ENCODE measurements at places on chromosomes 3 and 15. TPM values are rescaled to one million over a fixed set of nuclear protein-coding genes. Genes with fewer than 3 reads are reported as not detected.

DNA sequence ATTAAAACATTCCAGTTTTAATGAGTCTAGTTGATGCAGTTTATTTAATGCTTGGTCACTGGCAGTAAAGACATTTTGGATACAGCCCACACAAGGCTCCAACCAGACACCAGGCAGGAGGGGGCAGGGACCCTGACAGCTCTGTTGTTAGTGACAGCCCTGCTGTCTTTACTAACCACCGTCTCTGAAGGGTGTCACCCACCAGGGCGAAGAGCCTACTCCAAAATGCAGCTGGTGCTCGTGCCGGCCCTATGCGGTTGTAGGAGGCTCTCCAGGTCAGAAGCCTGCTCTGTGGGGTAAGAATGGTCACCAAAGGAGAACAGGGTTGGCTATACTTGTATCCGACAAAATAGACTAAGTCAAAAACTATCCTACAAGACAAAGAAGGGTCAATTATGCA is 132.2 kb downstream of the ATP10A start:
- DNase-seq, result no peak
- no peak overlapping the region for H3K4me3 ChIP-seq
- H3K36me3 ChIP-seq, result no peaks in the 10 kb centered on the region
- no peaks in the 10 kb centered on the region for H3K4me1 ChIP-seq
- no peak overlapping the region for H3K27ac ChIP-seq

The NAA50 gene
- 859 TPM for total RNA-seq

DNA sequence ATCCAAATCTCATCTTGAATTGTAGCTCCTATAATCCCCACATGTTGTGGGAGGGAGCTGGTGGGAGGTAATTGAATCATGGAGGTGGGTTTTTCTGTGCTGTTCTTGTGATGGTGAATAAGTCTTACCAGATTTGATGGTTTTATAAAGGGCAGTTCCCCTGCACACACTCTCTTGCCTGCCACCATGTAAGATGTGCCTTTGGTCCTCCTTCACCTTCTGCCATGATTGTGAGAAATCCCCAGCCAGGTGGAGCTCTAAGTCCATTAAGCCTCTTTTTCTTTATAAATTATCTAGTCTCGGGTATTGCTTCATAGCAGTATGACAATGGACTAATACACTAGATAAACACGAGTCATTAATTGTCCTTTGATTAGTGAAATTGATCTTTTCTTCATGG is 214.5 kb upstream of the CFAP20DC start:
- no peak for DNase-seq
- H3K4me3 ChIP-seq, result no peak overlapping the region
- H3K4me1 ChIP-seq, result peaks cover 11% of the 10 kb centered on the region
- no peaks in the 10 kb centered on the region for H3K36me3 ChIP-seq

DNA sequence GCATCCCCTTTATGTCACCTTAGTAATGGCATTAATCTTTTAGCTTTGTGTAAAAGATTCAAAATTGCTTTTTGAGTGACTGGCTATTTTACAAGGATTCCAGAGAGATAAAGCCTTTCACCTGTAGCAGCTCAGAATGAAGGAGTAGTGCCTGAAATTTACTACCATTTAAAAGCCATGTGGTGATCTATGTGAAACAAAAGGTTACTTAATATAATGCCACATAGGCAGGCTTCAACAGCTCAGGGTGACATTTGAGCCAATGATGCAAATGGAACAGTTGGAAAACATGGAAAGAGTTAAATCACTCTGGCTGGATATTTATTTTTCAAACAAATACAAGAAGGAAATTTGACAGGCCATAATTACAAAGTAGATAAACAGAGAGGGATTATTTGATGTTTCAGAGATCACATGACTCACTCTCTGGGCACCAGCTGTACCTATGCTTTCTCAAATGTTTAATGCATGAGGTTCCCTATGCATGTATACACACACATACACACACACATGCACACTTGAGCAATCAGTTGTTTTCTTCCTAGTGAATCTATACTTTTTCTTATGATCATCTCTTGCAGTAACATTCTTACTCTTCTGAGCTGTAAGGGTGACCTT is 171.5 kb downstream of the ZMAT3 start:
- H3K36me3 ChIP-seq, result no peaks in the 10 kb centered on the region
- H3K4me1 ChIP-seq, result no peaks in the 10 kb centered on the region
- no peak overlapping the region for H3K27ac ChIP-seq
- no peak overlapping the region for H3K4me3 ChIP-seq
- no peak for DNase-seq
- H3K27me3 ChIP-seq, result no peaks in the 10 kb centered on the region

- no peak overlapping the region for H3K27ac ChIP-seq
- peak overlapping the region; percentile 97 for H3K4me3 ChIP-seq
These were observed 495 bp downstream of the HYAL2 start for GRCh38 chr3:50322115-50322385.

- H3K4me1 ChIP-seq, result no peaks in the 10 kb centered on the region
- H3K27ac ChIP-seq, result no peak overlapping the region
- no peak overlapping the region for H3K4me3 ChIP-seq
- H3K36me3 ChIP-seq, result no peaks in the 10 kb centered on the region
- peaks cover 11% of the 10 kb centered on the region for H3K27me3 ChIP-seq
- no peak for DNase-seq
These were observed 86.4 kb downstream of the TIGIT start for GRCh38 chr3:114380233-114380651.

- H3K4me1 ChIP-seq, result no peaks in the 10 kb centered on the region
- DNase-seq, result peak; percentile 31
- no peaks in the 10 kb centered on the region for H3K36me3 ChIP-seq
These were observed 1280.4 kb downstream of the NSUN3 start for GRCh38 chr3:95343228-95343627.

DNA sequence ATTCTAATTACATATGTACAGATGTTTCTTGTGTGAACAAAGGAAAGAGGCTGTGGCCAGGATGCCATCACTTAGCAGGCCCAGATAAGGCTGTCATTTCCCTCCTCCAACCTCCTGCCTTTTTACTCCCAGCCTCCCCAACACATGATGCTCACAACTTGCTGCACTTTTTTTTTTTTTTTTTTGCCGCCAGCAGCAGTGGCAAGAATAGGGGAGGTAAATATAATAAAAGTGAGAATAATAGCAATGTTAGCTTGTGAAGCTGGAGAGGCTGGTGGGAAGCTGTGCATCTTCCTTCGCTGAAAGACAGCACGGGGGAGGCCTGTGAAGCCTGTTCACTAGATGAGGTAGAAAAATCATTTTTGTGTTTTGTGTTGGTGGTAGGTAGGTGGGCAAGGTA is 42.5 kb upstream of the MYO5C start:
- no peaks in the 10 kb centered on the region for H3K36me3 ChIP-seq
- peak overlapping the region; percentile 80 for H3K27ac ChIP-seq
- no peak for DNase-seq
- no peak overlapping the region for H3K4me3 ChIP-seq
